ENCODE measurements at places on chromosomes 2 and 18. TPM values are rescaled to one million over a fixed set of nuclear protein-coding genes. Genes with fewer than 3 reads are reported as not detected.

- DNase-seq, result no peak
Measured at GRCh38 chr2:224040753-224041152, 1.7 kb upstream of the SERPINE2 start.

- no peak for DNase-seq
Measured at GRCh38 chr2:168138374-168138773, 109.0 kb downstream of the STK39 start.

DNA sequence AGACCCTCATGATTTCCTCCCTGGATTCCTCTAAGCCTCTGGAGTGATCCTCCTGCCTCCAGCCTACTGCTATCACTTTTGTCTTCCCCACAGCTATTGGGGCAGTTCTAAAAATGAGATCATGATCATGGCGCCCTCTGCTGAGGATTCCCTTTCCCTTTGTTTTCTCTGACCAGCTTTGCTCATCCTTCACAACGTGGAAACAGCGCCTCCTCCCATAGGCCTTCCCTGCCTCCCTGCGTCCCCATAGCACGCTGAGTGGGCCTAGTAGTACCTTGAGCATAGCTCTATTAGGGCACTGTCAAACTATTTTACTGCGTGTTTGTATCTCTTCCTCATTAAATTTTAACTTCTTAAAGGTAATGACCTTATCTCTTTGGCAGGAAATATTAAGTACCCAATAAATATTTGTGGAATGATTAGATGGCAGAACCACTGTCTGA is 207.0 kb upstream of the FANCL start:
- DNase-seq, result peak; percentile 33

GRCh38 chr2:118945881-118946280 is 3.9 kb downstream of the MARCO start:
- DNase-seq, result no peak

DNA sequence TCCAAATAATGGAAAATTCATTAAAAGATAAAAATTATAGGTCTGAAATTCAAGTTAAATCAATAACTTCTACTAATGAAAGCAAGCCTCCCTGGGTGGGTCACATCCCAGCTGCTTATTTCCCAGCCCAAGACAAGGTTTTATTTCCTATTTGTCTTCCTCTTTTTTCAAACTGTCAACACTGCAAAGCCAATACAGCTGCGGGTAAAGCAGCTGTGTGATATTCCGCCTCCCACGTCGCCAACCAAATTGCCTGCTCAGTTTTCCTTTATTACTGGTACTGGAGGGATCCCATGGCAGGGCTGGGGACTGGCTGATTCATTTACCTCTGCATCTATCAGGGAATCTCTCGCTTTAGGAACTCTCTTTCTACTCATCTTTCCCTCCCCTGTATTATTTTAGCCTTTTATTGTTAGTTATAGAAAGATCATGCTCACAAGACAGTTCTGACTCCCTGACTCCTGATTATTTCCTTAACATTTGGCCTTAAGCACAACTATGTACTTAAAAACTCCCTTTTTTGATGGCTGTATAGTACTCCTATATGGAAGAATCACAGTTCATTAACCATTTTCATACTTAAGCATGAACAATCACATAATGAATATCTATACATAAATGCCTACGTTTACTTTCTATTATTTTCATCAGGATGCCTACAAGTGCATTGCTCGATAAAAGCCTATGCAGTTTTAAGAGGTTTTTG is 253.1 kb downstream of the CDCA7 start:
- no peak for DNase-seq

Gene MEIS1
- 196 TPM for total RNA-seq

GRCh38 chr2:219081701-219082331 is 21.1 kb upstream of the IHH start:
- DNase-seq, result no peak

DNA sequence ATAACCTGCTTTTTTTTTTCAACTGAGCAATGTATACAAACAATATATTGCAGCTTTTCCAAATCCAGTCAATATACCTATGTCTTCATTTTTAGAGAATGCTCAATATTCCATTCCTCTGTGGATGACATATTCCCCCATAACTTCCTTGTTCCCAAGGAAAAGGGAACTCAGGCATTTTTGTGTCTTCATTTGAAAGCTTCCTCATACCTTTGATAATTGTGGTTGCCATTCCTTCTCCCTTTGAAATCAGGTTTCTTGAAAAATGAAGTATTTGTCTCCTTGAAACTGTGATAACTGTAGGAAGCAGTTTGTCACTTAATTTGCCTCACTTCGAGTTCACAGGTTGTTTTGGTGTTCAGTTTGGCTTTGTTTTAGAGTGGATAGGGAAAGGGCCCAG is 13.5 kb downstream of the ELAC1 start:
- DNase-seq, result no peak

Gene TCF23
- total RNA-seq, result 0.23 TPM

Gene CDH20
- total RNA-seq, result not detected

- no peak for DNase-seq
Measured at GRCh38 chr2:100895934-100896685, 76.2 kb downstream of the NPAS2 start.

Gene IL18RAP
- total RNA-seq, result 0.90 TPM

DNA sequence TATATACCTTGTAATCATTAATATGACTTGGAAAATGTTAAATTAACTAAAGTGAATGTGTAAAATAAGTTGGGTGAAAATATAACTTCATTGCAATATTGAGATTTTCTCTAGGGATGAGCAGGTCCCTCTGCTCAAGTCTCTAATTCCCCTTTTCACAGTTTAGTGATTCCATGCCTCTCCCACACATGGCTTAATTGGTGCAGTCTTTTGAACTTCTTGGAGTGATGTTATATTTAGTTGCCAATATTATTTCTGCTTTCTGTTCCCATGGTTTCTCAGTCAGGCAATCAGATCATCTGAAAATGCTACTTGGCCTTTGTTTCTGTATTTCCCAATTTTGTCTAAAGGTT is 233.7 kb upstream of the SPOPL start:
- no peak for DNase-seq

DNA sequence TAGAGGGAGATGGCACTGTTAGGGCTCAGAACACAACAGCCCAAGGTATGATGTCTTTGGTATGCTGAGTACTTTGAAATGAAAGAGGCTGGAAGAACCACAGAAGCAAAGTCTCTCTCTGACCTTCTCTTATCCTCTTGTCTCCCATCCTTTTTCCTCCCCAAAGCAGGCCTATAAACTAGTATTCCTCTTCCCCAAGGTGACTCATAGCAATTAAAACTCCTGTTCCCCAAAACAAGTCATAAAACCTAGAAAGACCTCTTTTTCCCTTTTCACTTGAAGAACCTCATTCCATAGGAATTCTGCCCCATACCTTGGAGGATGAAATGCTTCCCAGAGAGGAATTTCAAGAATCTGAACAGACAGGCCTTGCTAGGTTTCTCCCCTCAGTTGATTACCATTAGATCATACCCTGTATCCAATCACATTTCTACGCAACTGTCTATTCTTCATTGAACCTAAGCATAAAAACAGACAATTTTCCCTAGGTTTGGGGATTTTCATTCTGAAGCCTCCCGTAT is 25.7 kb downstream of the MDH1 start:
- DNase-seq, result no peak

DNA sequence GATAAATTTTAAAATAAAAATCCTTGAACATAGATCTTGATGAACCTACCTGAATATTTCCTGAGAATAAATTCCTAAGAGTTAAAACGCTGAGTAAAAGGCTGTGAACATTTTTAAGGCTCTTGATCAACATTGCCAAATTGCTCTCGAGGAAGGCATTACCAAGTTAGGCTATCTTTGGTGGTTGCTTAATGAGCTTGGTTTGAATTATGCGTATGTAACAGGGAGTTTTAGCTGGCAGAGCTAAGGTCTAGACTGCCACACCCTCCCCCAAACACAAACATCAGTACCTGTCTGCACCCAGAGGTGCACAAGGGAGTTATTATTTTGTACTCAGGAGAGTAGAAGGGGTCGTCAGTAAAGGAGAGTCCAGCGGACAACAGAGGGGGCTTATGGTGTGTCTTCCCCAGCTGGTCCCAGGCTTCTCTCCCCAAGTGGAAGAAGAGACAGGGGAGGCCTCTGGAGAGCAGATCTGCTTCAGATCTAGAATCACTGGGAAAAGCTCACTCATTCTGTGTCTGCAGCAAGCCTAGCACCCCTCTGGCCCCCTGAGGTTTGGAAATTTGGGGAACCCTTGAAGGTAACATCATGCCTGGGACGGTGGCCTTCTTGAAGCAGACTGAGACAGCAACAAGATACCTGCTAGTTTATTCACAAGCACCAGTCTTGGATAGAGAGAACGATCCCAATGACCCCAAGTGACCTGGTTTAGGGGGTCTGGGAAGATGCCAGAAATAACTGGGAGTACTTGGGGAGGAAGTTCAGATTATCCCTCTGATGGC is 197.2 kb upstream of the ID2 start:
- no peak for DNase-seq

All from mucosa of descending colon (tissue), 3 donors.